ENCODE measurements at places on chromosomes 2 and 18.
A peak's percentile ranks its signal among the peaks of the same experiment; 100 is the strongest.

- no peak for DNase-seq
Measured at GRCh38 chr2:218777276-218777990, 4.5 kb upstream of the CYP27A1 start.

- DNase-seq = no peak
Measured at GRCh38 chr18:79166702-79167101, 97.5 kb downstream of the ATP9B start.

DNA sequence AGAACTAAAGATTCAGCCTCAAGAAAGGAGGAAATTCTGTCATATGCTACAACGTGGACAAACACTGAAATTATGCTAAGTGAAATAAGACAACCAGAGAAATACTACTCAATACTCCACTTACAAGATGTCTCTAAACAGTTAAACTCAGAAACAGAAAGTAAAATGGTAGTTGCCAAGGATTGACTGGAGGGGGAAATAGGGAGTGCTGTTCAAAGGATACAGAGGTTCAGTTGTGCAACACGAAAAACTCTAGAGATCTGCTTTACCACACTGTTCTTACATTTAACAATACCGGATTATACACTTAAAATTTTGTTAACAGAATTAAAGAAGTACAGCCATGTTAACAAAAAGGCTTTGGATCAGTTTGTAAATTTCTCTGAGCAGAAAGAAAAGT is 39.8 kb upstream of the C2orf15 start:
- DNase-seq = no peak

DNA sequence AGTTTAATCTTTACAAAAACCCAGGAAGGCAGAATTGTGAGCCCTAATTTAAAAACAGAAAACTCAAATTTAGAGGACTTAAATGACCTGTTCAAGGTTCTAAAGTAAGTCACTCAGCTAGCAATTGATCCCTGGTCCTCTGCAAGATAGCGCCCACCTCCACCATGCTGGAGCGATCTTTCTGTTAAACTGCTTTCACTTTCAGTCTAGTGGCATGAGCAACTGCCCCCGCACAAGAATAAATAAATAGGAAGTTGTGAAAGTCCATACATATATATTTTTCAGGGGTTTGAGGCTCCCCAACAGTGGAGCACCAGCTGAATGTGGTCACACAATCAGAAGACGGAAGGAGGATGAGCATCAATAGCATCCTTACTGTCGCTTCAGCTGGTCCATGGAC is 217.9 kb downstream of the NAPG start:
- DNase-seq = no peak

- DNase-seq = no peak
Measured at GRCh38 chr2:64617631-64618151, 36.0 kb downstream of the SERTAD2 start.

- DNase-seq = no peak
Measured at GRCh38 chr18:21129566-21130216, 18.1 kb upstream of the ROCK1 start.

GRCh38 chr2:226943862-226944620 is 108.2 kb downstream of the RHBDD1 start:
- DNase-seq = no peak

DNA sequence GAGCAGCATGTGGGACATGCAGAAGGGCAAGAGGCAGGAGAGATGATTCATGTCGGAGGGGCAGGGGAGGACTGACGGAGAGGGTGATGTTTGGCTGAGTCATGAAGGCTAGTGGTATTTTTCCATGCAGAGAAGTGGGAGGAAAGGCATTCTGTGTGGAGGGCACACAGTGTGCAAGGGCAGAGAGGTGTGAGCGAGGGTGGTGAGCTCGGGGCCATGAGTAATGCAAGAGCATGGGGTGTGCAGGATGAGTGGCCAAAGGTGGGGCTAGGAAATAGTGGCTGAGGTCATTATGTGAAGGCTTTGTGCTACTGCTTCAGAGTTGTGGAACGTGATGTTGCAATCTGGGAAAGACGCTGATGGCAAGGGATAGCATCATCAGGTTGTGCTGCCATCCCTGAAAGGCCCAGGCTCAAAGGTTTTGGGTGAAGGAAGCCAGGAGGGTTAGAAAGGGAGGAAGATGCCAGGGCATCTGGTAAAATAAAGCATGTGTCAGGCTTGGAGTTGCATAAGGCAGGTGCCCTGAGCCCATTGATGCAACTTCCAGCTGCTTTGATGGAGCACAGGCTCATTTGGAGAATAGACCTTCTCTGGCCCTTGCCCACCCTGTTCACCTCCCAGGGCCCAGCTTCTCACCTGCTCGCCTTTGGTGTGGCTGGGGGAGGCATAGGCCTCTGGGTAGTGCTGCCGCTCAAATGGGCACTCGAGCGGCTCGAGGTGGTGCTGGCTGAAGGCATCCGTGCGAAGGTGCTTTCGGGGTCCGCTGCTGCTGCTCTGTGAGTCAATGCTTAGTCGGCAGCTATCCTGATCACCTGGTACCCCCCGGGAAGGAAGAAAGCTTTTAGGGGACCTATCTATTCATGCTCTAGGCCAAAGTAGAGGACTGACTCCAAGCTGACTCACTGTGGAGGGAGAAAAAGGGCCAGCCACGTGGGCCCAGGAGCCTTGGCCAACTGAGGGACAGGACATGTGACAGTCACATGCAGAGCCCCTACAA is 37.5 kb downstream of the PAX8 start:
- peak; percentile 53 for DNase-seq

DNA sequence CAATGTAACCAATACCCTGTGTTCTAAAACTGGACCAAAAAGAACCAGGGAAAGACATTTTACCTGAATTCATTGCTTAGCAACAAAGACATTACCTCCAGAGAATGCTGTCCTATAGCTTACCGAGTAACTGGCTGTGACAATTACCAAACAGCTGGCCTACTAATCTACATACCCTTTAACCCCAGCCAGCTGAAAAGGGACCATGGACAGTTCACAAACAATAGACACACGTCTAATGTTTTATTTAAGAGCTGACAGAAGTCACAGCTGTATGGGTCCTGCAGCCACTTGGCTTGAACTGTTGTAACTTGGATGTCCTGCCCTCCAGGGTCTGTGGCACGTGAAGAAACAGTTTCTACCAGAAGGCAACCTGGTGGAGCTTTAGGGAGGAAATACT is 130.1 kb upstream of the EFEMP1 start:
- no peak for DNase-seq

- DNase-seq = no peak
Measured at GRCh38 chr18:74519320-74520095, 14.8 kb upstream of the CNDP1 start.

- no peak for DNase-seq
Measured at GRCh38 chr18:316393-316792, 48.5 kb upstream of the THOC1 start.

- DNase-seq = no peak
Measured at GRCh38 chr2:188314314-188315054, 22.8 kb downstream of the GULP1 start.
